ENCODE measurements at places on chromosomes 1 and 21.

DNA sequence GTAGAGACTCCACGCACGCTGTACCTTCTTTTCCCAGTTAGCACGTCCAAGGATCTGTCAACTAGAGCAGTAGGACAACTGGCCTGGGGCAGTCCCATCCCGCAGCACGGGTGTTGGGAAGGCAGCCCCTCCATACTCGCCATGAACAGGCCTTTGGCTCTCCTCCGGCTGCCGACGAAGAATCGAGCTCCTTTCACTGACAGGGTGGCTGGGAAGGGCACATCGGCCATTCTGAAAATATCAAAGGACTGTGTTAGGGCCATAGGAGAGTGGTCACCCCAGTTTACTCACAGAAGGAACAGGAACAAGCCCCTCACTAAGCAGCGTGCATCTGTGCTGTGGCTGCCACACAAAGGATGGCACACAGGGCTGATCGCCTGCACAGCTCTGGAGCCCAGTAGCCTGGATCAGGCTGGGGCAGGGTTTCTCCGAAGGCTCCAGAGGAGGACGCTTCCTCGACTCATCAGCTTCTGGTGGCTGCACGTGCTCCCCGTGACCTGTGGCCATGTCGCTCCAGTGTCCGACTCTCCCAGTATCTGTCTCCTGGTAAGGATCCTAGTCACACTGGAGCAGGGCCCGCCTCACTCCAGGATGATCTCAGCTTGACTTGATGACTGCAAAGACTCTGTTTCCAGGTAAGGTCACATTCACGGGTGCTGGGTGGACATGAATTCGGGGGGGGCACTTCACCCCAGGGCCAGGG is 8.9 kb downstream of the KRTAP10-1 start:
- DNase-seq = no peak

DNA sequence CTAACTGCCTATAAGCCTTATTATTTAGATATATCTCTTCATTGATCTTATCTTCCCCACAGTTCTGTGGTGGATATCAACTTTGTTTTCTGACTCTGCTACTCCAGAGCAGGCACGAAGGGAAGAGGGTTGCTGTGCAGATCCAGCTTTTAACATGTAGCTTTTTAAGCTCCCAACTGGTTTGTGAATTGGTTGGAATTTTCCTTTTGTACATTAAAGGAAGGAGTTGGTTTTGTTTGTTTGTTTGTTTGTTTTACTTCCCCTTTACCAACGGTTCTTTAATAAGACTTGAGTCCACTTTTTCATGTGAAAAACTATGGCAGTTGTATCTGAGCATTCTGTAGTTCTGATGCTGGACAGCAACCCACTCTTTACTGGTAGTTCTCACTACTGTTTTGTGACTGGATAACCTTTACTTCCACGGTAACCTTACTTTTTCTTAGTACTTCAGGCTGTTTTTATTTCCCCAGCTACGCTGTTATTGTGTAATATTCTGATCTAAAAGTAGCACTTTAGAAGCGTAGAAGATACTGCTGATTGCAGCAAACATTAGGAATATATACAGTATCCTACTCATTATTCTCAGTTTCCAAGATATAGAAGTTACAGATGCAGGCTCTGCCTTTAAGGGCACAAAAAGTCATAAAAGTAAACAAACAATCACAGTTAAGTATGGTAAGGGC is 1.6 kb downstream of the GNPAT start:
- peak; percentile 37 for DNase-seq

GRCh38 chr1:99218572-99218971 is 45.7 kb upstream of the PLPPR4 start:
- DNase-seq = no peak

GRCh38 chr21:14448784-14449183 is 65.8 kb upstream of the HSPA13 start:
- no peak for DNase-seq

DNA sequence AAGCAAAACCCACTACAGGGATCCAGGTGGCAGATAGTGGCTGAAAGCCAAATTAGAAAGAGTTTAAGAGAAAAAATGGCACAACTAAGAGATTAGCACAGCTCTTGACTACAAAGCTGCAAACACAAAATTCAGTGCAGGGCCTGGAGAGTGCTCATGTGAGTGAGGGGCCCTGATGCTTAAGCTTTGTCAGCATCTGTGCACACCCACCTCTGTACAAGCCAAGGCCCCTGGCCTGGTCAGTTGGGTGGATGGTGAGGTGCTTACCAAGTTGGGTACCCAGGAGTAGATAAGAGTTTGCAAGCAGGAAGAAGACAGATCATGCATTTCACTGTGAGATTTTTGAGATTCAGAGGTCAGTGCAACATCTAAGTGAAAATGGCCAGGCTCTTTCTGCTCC is 62.7 kb upstream of the ATP1B1 start:
- DNase-seq = no peak

- DNase-seq = no peak
Observed at GRCh38 chr1:8061673-8062386, 35.7 kb upstream of the ERRFI1 start.

GRCh38 chr1:7136166-7136953 is 351.1 kb downstream of the CAMTA1 start:
- no peak for DNase-seq

All from MCF 10A (cell line).